ENCODE measurements at places on chromosomes 16 and 17. TPM values are rescaled to one million over a fixed set of nuclear protein-coding genes. Genes with fewer than 3 reads are reported as not detected.

Gene KCNH4
- total RNA-seq: 0.33 TPM

Gene PIRT
- 3.5 TPM for total RNA-seq

Gene DOC2A
- total RNA-seq: not detected

Gene NOD2
- total RNA-seq: 1.2 TPM

Gene PYY
- not detected for total RNA-seq

Gene C17orf100
- total RNA-seq: 1.5 TPM

Gene ANKFY1
- 35.3 TPM for total RNA-seq
